ENCODE measurements at places on chromosomes 12 and 14.

DNA sequence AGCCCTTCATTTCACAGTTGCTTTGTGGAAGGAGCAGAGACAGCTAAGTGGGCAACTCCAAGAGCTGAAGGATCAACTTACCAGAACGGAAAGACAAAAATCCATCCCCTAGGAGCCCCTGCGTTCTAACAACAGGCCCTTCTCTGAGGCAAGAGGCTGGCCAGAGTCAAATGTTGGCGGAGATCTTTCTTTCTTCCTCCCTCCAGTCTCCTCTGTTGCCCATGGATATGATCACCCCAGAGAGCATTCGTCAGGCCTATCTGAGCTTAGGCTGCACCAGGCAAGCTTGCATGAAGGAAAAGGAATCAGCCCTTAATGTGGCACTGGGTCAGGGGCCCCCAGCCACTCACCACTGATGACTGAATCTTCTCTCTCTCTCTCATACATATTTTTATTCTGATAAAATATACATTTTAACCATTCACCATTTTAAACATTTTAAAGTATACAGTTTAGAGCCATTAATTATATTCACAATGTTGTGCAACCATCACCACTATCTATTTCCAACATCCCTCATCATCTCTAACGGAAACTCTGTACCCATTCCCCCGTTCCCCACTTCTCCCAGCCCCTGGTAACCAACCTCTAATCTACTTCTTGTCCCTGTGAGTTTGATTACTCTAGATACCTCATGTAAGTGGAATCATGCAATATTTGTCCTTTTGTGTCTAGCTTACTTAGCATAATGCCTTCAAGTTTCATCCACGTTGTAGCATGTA is 52.9 kb upstream of the CCND2 start:
- DNase-seq, result no peak

DNA sequence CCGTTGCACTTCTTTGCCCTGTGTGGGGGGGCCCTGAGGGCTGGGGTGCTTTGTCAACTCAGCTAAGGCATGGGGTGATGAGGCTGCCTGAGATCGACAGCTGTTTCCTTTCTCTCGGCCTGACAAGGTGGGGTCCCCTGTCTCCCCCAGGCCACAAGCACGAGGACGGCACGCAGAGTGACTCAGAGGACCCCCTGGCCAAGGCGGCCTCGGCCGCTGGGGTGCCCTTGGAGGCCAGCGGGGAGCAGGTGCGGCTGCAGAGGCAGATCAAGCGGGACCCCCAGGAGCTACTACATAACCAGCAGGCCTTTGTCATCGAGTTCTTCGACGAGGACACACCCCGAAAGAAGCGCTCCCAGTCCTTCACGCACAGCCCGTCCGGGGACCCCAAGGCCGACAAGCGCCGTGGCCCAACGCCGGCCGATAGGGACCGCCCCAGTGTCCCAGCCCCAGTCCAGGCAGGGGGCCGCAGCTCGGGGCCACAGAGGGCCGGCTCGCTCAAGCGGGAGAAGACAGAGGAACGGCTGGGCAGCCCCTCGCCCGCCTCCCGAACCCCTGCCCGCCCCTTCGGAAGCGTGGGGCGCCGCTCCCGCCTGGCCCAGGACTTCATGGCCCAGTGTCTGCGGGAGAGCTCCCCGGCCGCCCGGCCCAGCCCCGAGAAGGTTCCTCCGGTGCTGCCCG is 18.8 kb downstream of the CEP170B start:
- DNase-seq, result no peak

GRCh38 chr14:99272899-99273765 is 1.1 kb upstream of the BCL11B start:
- no peak for DNase-seq

- no peak for DNase-seq
These were observed 32.7 kb downstream of the NOPCHAP1 start for GRCh38 chr12:105018776-105019175.

Data from stimulated activated CD4-positive, alpha-beta T cell treated with anti-CD3 and anti-CD28 coated beads, TNF-alpha, amount 100 ng/mL, for 4 hours (primary cell).